T-helper 2 cell treated with Interferon-gamma antibody and Interleukin-4, amounts not matched to agents 5 μg/mL and 100 μg/mL, for 36 hours (primary cell): ENCODE measurements at places on chromosomes 4 and X.
A peak's percentile ranks its signal among the peaks of the same experiment; 100 is the strongest.

- H3K27me3 ChIP-seq, result no peaks in the 10 kb centered on the region
- H3K4me1 ChIP-seq, result no peaks in the 10 kb centered on the region
- H3K36me3 ChIP-seq, result no peaks in the 10 kb centered on the region
- H3K4me3 ChIP-seq, result no peak overlapping the region
- H3K27ac ChIP-seq, result no peak overlapping the region
These were observed 243.9 kb downstream of the UNC5C start for GRCh38 chr4:95304898-95305297.

GRCh38 chr4:146763560-146763959, 124.9 kb downstream of the POU4F2 start:
- H3K36me3 ChIP-seq, result no peaks in the 10 kb centered on the region
- no peak overlapping the region for H3K27ac ChIP-seq
- H3K4me3 ChIP-seq, result no peak overlapping the region
- H3K27me3 ChIP-seq, result no peaks in the 10 kb centered on the region
- no peaks in the 10 kb centered on the region for H3K4me1 ChIP-seq

DNA sequence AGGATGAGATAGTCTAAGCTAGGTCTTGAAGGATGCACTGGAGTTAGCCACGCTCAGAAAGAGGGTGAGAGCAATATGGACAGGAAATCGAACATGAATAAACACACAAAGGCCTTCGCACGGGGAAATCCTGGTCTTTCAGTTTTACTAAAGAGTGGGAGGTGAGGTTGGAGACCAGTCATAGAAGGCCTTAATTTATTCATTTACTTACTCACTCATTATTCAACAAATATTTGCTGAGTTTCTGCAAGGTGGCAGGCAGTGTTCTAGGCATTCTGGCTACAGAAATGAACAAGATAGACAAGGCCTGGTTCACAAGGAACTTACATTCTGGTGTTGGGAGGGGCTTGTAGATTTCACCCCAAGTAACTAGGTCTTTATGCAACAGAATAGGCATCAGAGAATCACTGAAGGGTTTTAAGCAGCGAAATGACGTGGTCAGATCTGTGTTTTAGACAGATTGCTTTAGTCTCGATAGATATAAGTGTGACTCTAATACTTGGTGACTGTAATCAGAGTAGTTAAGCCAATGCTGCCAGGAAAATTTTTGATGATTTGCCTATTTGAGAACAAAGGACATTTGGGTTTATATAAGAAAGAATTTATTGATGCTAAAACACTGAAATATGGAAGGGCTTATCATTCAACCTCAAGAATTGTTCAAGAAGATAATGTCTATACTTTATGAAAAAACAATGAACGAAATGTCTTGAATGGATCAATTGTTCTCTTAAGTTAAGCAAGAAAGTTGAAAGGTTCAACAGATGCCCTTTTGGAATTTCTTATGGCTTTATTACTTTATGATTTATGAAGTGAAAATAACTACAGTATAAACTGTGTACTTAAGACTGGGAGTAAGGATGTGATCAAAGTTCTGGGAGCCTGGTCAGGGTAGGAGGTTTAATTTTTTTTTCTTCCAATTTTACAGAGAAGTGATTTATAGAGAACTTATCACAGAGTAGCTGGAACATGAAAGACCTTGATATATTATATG, 184.4 kb upstream of the CASK start:
- DNase-seq, result peak; percentile 36
- no peak overlapping the region for H3K4me3 ChIP-seq
- H3K27ac ChIP-seq, result no peak overlapping the region
- no peaks in the 10 kb centered on the region for H3K27me3 ChIP-seq
- peaks cover 26% of the 10 kb centered on the region for H3K4me1 ChIP-seq
- peaks cover 2% of the 10 kb centered on the region for H3K36me3 ChIP-seq

DNA sequence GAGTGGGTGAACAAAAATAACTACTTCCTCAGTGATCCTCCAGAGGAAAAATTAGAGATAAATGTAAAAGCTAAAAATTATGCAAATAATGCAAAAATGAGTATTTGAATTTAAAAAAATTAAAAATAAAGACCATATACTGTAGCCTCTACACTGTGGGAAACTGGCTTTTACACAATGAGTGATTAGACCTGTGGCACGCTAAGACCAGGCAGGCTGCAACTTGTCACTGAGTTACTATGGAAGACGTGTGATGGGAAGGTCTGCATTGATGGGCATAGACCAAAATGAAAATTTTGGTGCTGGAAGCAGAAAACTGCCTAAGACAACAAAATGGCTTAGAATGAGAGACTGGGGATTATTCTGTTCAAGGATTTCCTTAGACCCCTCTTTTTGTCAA, 30.2 kb downstream of the BTC start:
- H3K36me3 ChIP-seq, result no peaks in the 10 kb centered on the region
- no peaks in the 10 kb centered on the region for H3K27me3 ChIP-seq
- H3K4me3 ChIP-seq, result no peak overlapping the region
- DNase-seq, result no peak
- H3K27ac ChIP-seq, result no peak overlapping the region

GRCh38 chrX:48451708-48452107, 18.4 kb downstream of the SLC38A5 start:
- DNase-seq, result no peak
- H3K4me1 ChIP-seq, result no peaks in the 10 kb centered on the region
- peaks cover under 1% of the 10 kb centered on the region for H3K36me3 ChIP-seq
- no peaks in the 10 kb centered on the region for H3K27me3 ChIP-seq
- H3K4me3 ChIP-seq, result no peak overlapping the region

DNA sequence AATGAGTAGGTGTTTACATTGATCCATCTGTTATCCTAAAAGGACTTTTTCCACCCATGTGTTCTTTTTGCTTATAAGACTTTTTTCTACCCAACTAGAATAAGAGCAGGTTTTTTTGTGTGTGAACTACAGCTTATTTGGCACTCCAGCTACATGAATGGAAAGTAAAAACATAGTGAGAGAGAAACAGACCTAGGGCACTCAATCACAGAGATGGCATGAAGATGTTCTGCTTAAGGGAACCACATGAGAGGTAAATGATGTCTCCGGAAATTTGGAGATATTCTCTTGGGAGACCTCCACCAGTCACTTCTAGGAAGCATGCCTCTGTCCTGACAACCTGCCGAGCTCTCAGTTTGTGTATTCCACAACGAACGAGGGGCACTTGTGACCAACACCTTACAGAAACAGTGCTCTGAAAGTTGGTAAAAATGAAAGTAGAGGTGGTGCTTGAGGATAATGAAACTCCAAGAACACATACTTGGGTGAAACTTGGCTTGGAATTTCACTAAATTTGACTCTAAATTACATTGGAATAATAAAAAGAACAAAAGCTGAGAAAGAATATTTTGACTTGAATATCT, 788.4 kb upstream of the GALNTL6 start:
- no peaks in the 10 kb centered on the region for H3K36me3 ChIP-seq
- H3K27ac ChIP-seq, result no peak overlapping the region
- H3K4me3 ChIP-seq, result no peak overlapping the region
- H3K4me1 ChIP-seq, result no peaks in the 10 kb centered on the region
- no peak for DNase-seq

DNA sequence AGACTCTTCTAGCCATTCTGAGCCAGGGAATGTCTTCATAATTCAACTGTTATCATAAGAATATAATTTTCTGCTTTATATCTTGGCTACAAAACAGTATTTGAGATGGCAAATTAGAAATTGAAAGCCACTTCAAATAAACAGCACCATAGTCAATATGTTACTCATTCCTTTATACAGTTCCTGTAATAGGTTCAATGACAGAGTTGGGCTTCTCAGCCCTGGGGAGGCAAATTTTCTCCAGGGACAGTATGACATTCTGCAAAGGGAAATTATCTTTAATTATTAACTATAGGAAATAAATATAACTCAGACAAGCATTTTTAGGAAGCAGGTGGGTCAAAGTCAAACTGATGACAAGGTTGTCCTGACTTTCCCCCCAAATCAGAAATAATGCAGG, 71.9 kb upstream of the RPS6KA6 start:
- no peak overlapping the region for H3K4me3 ChIP-seq
- H3K27ac ChIP-seq, result no peak overlapping the region
- H3K4me1 ChIP-seq, result no peaks in the 10 kb centered on the region
- DNase-seq, result no peak

DNA sequence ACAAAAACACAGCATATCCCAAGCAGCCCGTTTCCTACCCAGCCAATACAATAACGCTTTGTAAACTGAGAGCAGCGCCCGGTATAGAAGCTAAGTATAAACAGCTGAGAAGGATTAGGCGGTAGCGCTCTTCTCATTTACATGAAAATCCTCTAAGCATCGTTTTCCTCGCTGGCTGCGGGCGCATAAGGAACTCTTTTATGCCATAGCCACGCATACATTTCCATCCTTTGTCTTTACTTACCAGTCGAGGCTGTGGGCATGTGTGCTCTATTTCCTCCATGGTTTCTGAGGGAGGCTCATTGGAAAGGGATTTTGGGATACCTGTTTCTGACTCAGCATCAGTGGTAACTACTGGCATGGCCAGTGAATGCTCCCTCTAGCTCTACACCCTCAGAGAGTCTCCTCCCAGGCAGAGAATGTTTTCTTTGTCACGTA, 383 bp downstream of the PCYT1B start:
- no peak overlapping the region for H3K27ac ChIP-seq
- peak overlapping the region; percentile 71 for H3K4me3 ChIP-seq
- no peak for DNase-seq
- peaks cover 16% of the 10 kb centered on the region for H3K27me3 ChIP-seq
- H3K4me1 ChIP-seq, result peaks cover 17% of the 10 kb centered on the region

DNA sequence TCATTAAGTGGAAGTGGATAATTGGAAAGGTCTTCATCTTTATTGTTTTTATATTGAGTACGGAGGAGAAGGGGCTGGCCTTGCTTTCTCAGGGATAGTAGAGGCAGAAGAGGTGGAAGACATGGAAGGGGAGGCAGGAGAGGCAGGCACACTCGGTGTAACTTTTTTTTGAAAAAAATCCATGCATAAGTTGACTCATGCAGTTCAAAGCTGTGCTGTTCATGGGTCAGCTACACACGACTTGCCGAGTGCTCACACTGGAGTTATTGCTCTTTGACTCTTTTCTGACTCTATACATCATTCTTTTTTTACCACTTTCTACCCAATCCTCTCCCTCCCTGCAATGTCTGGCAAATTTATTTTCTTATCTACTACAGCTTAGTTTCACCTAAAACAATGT, 158.3 kb upstream of the AADAT start:
- no peak overlapping the region for H3K4me3 ChIP-seq
- no peaks in the 10 kb centered on the region for H3K4me1 ChIP-seq
- DNase-seq, result no peak
- no peak overlapping the region for H3K27ac ChIP-seq
- H3K36me3 ChIP-seq, result no peaks in the 10 kb centered on the region

- peaks cover 3% of the 10 kb centered on the region for H3K4me1 ChIP-seq
- peak; percentile 7 for DNase-seq
- H3K36me3 ChIP-seq, result no peaks in the 10 kb centered on the region
- no peak overlapping the region for H3K4me3 ChIP-seq
- no peaks in the 10 kb centered on the region for H3K27me3 ChIP-seq
These were observed 304.5 kb upstream of the DIPK2B start for GRCh38 chrX:45505214-45505613.

DNA sequence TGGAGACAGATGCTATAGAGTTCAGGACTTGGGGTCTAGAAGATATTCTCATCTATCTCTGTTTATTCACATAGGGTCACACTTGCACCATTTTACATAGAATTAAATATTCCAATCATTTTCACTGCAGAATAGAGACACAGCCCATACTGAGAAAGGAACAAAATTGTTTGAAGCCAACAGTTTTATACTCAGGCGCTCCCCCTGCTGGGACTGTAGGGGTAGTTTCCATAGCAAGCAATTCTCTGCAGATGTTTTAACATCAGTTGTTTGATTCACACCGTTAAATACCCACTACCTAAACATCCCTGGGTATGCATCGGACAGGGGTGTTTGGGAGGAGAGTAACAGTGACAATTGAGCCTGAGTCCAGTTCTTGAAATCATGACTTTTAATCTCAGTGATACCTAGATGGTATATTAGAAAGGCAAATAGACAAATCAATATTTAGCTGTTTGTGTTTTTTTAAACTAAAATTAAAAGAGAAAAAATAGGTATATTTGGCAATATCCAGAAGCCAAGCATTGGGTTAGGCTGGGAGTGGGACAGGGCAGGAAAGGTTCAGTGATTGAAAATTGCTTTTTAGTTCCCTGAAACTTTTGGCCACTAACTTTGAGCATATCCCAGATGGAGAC, 33.8 kb downstream of the LONRF3 start:
- no peak for DNase-seq
- H3K27me3 ChIP-seq, result no peaks in the 10 kb centered on the region
- no peaks in the 10 kb centered on the region for H3K4me1 ChIP-seq
- H3K4me3 ChIP-seq, result no peak overlapping the region
- no peaks in the 10 kb centered on the region for H3K36me3 ChIP-seq

- H3K27me3 ChIP-seq, result no peaks in the 10 kb centered on the region
- no peak for DNase-seq
- H3K4me3 ChIP-seq, result no peak overlapping the region
These were observed 70.1 kb downstream of the CHST7 start for GRCh38 chrX:46643636-46644035.

GRCh38 chr4:184599492-184600135, 49.6 kb downstream of the CASP3 start:
- peaks cover 9% of the 10 kb centered on the region for H3K4me1 ChIP-seq
- DNase-seq, result no peak
- H3K27me3 ChIP-seq, result peaks cover 4% of the 10 kb centered on the region
- no peak overlapping the region for H3K27ac ChIP-seq
